ENCODE measurements at places on chromosomes 6 and 20.

DNA sequence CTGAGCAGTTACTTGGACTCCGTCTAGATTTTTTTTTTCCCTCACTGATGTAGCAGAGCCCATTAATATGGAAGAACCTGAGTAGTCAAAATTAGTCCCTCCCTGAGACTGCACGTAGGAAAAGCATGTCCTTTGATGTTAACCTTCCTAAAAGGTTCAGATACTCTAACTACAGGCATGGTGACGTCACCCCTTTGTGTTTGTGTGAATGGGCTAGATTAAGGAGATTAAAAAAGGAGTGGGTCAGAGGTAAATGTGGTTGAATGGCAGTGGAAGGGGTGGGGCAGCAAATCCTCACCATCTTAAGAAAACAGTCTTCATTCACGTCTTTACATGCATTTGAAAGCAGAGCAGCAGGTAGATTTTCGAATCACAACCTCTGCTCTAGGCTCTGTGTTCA lies 521.1 kb downstream of the TFAP2B start:
- no peak overlapping the region for H3K27ac ChIP-seq
- H3K4me1 ChIP-seq: no peaks in the 10 kb centered on the region
- DNase-seq: no peak
- no peak overlapping the region for H3K4me3 ChIP-seq
- no peaks in the 10 kb centered on the region for H3K27me3 ChIP-seq

- H3K27ac ChIP-seq: no peak overlapping the region
- H3K36me3 ChIP-seq: no peaks in the 10 kb centered on the region
- H3K4me3 ChIP-seq: no peak overlapping the region
- DNase-seq: no peak
Observed at GRCh38 chr6:90859056-90859455, 272.2 kb upstream of the MAP3K7 start.

DNA sequence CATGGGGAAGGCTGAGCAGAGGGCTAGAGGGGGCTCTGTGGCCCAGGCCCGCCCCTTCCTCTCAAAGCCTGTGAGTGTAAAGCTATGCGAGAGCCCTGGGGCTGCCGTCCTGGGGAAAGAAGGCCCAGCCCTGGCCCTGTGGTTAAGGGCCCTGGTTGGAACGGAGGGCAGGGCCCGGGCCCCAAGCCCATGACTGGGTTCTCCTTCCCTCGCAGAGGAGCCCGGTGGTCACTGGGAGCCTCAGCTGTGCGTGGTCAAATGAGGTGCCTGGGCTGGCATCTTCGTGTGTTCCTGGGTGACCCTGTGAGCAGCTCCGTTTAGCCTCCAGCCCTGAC lies 56.0 kb downstream of the SMOC2 start:
- no peaks in the 10 kb centered on the region for H3K27me3 ChIP-seq
- H3K27ac ChIP-seq: no peak overlapping the region
- no peak overlapping the region for H3K4me3 ChIP-seq
- no peaks in the 10 kb centered on the region for H3K4me1 ChIP-seq

- peaks cover 3% of the 10 kb centered on the region for H3K4me1 ChIP-seq
- H3K4me3 ChIP-seq: no peak overlapping the region
- no peaks in the 10 kb centered on the region for H3K36me3 ChIP-seq
- H3K27ac ChIP-seq: no peak overlapping the region
- H3K27me3 ChIP-seq: no peaks in the 10 kb centered on the region
Observed at GRCh38 chr6:45054610-45055009, 273.5 kb upstream of the RUNX2 start.

GRCh38 chr6:107122748-107123147 lies 7.4 kb upstream of the BEND3 start:
- no peak overlapping the region for H3K4me3 ChIP-seq
- H3K4me1 ChIP-seq: peaks cover 5% of the 10 kb centered on the region
- no peak overlapping the region for H3K27ac ChIP-seq
- H3K36me3 ChIP-seq: no peaks in the 10 kb centered on the region
- no peaks in the 10 kb centered on the region for H3K27me3 ChIP-seq

Data from keratinocyte (primary cell).